ENCODE measurements at places on chromosomes 13 and 19.

DNA sequence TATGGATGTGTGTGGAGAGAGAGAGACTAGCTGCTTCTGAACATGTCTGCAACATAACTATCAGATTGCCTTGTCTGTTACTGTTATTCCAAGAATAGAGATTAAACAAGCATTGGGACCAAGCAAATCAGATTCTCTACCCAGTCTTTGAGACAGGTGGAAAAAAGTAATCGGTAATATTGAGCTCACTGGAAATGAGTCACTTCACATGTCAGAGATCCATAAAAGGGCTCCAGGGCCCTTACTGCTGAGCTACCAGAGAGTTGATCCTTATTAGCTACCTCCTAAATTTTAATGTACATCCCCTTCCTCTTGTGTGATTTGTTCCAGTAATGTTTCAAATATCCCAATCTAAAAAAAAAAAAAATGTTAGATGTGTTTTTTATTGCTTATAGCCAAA is 2118.0 kb downstream of the PCDH9 start:
- no peak for DNase-seq

DNA sequence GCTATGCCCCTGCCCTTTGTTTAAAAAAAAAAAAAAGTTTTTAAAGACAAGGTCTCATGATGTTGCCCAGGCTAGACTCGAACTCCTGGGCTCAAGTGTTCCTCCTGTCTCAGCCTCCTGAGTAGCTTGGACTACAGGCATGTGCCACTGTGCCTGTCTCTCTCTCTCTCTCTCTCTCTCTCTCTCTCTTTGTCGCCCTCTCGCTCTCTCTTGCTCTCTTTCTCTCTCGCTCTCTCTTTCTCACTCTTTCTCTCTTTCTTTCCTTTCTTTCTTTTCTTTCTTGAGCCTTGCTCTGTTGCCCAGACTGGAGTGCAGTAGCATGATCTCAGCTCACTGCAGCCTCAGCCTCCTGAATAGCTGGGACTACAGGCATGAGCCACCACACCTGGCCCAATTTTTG is 7.5 kb downstream of the COX6B1 start:
- DNase-seq = no peak

DNA sequence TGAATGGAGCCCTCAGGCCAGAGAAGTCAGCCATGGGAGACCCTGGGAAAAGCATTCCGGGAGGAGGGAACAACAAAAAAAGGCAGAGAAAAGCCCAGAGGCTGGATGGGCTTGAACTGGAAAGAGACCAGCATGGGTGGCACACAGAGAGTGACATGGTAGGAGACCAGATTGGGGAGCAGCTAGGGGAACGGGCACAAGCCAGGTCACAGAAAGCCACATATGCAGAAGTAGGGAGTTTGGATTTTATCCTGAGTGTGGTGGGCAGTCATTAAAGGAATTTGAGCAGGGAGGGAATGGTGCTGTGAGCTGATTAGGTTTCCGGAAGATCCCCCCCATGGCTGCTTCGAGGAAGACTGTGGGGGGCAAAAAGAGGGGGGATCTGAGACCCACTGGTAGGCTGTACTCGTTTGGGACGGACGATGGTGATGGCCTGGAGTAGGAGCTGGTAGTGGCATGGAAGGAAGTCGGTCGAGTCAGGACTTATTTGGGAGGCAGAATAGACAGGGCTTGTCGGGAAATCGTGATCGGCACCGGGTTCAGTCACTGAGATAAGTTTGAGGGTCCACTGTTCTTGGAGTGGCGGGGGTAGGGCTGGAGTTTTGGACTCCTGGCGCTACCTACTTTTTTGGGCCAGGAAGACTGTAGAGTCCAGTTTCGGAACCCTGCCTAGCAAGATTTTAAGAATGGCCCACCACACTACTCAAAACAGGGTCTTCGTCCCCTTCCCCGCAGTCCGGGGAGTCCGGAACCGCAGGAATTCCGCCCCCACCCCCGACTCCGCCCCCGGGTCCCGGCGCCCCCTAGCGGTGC is 949 bp downstream of the SERTAD1 start:
- peak; percentile 70 for DNase-seq

- DNase-seq = no peak
Observed at GRCh38 chr13:66996503-66996902, 233.6 kb downstream of the PCDH9 start.

- DNase-seq = no peak
Observed at GRCh38 chr13:44249431-44249836, 124.2 kb upstream of the SERP2 start.

DNA sequence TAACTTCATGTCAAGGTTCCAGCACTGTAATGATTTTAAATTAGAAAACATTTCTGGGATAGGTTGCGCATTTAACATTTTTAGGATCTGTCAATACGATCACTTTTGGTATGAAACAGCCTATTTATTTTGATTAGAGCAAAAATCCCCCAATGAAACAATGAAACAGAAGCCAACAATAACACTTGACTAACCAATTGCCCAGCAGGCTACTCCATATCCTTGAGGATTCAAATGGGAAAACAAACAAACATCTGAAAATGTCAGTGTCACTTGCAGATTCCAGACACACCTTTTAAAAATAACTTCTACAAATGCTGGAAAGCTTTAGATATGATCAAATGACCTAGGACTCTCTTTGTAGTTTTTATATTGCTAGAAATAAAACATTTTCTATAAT is 1412.5 kb upstream of the PRR20A start:
- no peak for DNase-seq

DNA sequence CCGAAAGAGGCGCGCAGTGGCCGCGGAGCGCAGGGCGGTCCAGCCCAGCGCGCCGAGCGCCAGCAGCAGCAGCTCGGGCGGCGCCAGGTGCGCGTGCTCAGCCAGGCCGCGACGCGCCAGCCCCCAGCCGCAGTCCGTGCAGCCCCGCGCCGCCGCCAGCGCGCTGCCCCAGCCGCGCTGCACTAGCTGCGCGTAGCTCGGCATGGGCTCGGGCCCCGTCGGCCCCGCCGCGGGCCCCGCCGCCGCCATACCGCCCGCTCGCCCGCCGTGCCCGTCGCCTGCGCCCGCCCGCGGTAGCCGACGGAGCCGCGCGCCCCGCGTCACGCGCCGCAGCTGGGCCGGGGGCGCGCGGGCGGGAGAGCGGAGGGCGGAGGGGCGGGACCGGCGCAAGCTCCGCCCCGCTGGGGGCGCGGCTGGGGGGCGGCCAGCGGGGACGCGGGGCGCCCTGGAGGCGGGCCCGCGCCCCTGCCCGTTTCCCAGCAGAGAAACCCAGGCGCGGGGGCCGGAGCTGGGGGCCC is at the start of gene CERS1:
Gene CERS1 (minus strand): TSS at position 335 of the 518 bp plus-strand sequence. CDS start 86 bp downstream, at position 249.
- DNase-seq = peak; percentile 78

GRCh38 chr13:55566334-55566733 is 1574.4 kb upstream of the PRR20A start:
- DNase-seq = no peak

GRCh38 chr19:33241530-33242101 is 16.0 kb upstream of the SLC7A10 start:
- no peak for DNase-seq

GRCh38 chr13:74835579-74835978 is 646.4 kb downstream of the TBC1D4 start:
- DNase-seq = no peak

DNA sequence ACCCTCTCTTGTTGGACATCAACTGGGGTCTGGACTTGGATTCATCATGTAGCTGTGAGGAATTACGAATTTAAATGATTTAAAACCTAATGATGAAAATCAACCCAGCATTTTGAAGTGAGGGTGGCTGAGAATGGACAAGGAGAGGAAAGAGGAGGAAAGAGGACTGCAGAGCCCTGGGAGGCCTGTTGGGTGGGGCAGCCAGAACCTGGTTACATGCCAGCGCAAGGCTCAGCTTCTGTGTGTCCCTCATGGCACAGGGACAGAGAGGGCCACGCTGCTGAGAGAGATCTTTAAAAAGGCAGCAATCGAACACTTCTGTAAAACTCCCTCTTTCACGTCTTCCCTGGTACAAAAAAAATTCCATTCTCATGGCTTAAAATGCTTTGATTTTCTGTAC is 292.7 kb downstream of the MYO16 start:
- DNase-seq = no peak

GRCh38 chr19:51799774-51800472 is 5.0 kb downstream of the FPR3 start:
- no peak for DNase-seq

DNA sequence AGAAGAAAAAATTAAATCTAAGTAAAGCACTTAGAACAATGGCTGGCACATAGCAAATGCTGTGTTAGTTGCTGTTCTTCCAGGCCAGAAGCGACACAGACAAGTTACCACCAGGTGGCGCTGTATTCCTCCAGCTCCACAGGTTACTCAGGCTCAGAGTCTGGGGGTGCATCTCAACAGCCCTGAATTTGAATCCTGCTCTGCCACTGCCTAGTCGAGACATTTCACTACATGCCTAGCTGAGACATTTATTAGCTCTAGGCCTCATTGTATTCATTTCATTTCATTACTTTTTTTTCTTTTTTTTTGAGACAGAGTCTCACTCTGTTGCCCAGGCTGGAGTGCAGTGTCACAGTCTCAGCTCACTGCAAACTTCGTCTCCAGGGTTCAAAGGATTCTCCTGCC is 16.4 kb upstream of the CYP2B6 start:
- peak; percentile 90 for DNase-seq

DNA sequence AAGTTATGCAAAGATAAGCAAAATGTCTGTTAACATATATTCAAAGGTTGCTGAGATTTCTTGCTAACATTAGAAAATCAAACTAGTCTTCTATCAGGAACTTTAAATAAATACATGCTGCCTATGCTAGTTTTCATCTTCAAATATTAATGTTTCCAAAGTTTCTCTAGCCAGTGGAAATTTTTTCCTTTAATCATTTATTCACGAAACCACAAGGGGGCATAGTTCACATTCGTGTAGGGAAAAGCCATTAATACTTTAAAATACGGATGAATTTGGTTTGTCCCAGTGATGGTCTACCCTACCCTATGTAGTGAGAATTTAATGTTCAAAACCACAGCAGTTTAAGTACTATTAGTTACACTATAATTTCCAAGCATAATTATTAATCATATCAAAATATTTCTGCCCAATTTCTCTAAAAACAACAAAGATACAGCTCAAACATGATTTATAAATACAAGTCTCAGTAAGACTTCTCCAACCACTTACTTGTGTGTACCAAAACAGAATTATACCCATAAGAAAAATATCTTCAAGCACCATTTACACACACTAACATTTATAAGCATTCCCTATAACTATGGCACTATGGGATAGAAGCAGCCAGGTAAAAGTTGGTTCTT is 16.2 kb downstream of the NUFIP1 start:
- no peak for DNase-seq

All from endodermal cell (in vitro differentiated cells).